ENCODE measurements at places on chromosomes 13 and 19.

- no peaks in the 10 kb centered on the region for H3K4me1 ChIP-seq
- no peaks in the 10 kb centered on the region for H3K27me3 ChIP-seq
- H3K36me3 ChIP-seq: no peaks in the 10 kb centered on the region
- no peak overlapping the region for H3K4me3 ChIP-seq
- DNase-seq: no peak
- H3K27ac ChIP-seq: no peak overlapping the region
These were observed 194.2 kb downstream of the NHLRC3 start for GRCh38 chr13:39232401-39232980.

- H3K27me3 ChIP-seq: no peaks in the 10 kb centered on the region
- no peak overlapping the region for H3K4me3 ChIP-seq
- no peak for DNase-seq
These were observed 433.9 kb downstream of the GPC6 start for GRCh38 chr13:93660391-93661063.

DNA sequence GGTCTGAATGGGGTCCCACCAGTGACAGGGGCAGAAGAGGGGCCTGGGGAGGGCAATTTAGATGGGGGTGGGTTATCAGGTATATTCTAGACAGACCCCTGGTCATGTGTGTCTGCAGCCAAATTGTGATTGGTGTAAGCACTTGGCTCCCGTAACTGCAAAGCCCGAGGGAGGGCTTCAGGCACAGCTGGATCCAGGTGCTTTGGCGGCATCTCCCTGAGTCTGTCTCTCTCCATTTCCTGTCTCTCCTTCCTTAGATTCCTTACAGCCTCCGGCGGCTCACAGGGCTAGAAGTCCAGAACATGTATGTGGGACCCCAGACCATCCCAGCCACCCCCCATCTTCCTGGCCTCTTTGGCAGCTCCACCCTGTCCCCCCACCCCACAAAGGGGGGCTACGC lies 31.4 kb downstream of the DHX34 start:
- H3K36me3 ChIP-seq: peaks cover 29% of the 10 kb centered on the region
- no peak overlapping the region for H3K4me3 ChIP-seq
- H3K4me1 ChIP-seq: no peaks in the 10 kb centered on the region
- no peaks in the 10 kb centered on the region for H3K27me3 ChIP-seq
- DNase-seq: no peak

DNA sequence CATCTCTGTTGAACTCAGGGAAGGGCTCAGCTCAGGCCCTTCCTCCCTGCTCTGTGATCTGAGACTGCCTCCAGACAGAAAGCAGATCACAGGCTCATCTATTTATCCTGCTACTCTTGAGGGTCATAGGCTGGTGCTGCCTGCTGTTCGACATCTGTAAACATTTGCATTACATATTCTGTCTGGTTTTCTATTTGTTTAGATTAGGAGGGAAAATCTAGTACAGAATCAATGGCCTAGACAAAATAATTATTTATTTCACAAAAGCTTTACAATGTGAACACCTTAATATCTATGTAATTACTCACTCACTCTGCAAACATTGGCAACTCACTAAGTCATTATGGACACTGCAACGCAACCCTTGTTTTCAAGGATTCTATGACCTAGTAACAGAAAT lies 43.0 kb downstream of the CEP89 start:
- no peak overlapping the region for H3K27ac ChIP-seq
- H3K27me3 ChIP-seq: no peaks in the 10 kb centered on the region

GRCh38 chr19:799076-799881 lies 2.0 kb downstream of the PTBP1 start:
- H3K4me3 ChIP-seq: peak overlapping the region; percentile 96
- H3K27me3 ChIP-seq: no peaks in the 10 kb centered on the region
- H3K4me1 ChIP-seq: peaks cover 56% of the 10 kb centered on the region
- peak overlapping the region; percentile 97 for H3K27ac ChIP-seq
- H3K36me3 ChIP-seq: peaks cover 25% of the 10 kb centered on the region
- DNase-seq: peak; percentile 55

Measured in HepG2 (cell line).